ENCODE measurements at places on chromosomes 3 and 15.

- H3K4me3 ChIP-seq = no peak overlapping the region
- H3K36me3 ChIP-seq = no peaks in the 10 kb centered on the region
- no peaks in the 10 kb centered on the region for H3K27me3 ChIP-seq
- peaks cover 12% of the 10 kb centered on the region for H3K4me1 ChIP-seq
- H3K27ac ChIP-seq = no peak overlapping the region
These were observed 67.0 kb downstream of the DAPK2 start for GRCh38 chr15:63979262-63979793.

- DNase-seq = no peak
- H3K4me3 ChIP-seq = no peak overlapping the region
These were observed 6.3 kb downstream of the EIF4A2 start for GRCh38 chr3:186789554-186790260.

GRCh38 chr3:10164546-10165393 lies at the start of gene IRAK2:
TSS of gene IRAK2 (plus strand) at chr3:10164919. CDS start at chr3:10164955, 36 bp downstream.
- H3K27ac ChIP-seq = peak within 1 kb of the TSS; percentile 50
- H3K4me1 ChIP-seq = peaks cover 9% of the 10 kb centered on the region
- H3K4me3 ChIP-seq = peak within 1 kb of the TSS; percentile 78
- DNase-seq = no peak
- no peaks in the 10 kb centered on the region for H3K27me3 ChIP-seq

GRCh38 chr3:52786330-52787215 lies 8.0 kb upstream of the ITIH3 start:
- no peak for DNase-seq
- no peaks in the 10 kb centered on the region for H3K27me3 ChIP-seq
- no peak overlapping the region for H3K27ac ChIP-seq
- no peaks in the 10 kb centered on the region for H3K36me3 ChIP-seq
- H3K4me3 ChIP-seq = no peak overlapping the region

DNA sequence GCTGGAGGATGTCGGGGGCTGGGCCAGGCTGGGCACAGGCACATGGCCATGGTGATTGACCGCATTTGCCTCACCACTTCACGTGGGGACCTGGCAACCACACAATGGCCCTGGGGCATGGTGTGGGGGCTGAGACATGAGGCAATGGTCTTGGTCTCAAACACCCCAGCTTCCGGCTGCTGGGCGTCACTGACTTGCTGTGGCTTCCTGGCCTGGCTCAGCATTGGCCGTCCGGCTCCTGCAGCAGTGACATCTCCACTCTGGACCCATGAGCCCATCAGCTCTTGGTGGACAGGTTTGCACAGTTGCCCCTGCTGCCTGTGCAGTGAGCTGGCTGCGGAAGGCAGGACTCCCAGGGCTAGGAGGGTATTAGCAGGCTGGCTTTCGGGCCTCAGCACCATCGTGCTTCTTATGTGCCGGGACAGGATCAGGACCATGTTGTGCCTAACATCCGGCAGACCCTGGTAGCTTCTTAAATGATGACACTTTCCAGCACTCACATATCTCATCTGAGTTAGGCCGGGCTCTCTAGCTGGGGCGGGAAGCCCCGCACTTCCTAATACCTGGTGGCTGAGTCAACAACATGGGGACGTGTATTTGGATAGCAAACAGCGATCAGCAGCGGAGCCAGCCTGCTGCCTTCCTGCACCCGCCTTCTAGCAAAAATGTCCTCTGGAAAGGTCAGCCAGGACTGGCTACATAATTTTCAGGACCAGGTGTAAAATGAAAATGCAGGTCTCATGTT lies 34.1 kb downstream of the ZNF710 start:
- peak overlapping the region; percentile 4 for H3K27ac ChIP-seq
- H3K36me3 ChIP-seq = no peaks in the 10 kb centered on the region
- peaks cover 72% of the 10 kb centered on the region for H3K4me1 ChIP-seq
- no peak overlapping the region for H3K4me3 ChIP-seq

Data from vagina (tissue), 2 donors.